COLO829 (cell line): ENCODE measurements at places on chromosomes 5 and 9.
A peak's percentile ranks its signal among the peaks of the same experiment; 100 is the strongest.

- no peak for DNase-seq
Measured at GRCh38 chr9:97809666-97810344, 43.2 kb upstream of the FOXE1 start.

- no peak for DNase-seq
Measured at GRCh38 chr9:72598639-72599038, 77.2 kb downstream of the TMC1 start.

DNA sequence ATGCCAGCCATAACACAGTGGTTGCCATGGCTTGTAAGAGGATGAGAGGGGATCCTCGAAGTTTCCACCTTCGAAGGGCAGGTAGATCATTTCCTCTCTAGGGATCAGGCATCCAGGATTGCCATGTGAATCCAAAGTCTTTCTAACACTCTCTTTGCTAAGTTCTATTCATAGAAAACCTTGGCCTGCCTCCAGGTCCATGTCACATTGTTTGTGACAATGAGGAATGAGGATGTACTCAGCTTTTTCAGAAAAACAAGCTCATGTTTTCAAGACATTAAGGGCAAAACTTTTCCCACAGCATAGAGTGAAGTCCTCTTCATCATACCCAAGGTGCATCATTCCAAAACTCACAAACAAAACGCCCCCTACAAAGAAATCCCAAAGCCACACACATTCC is 19.6 kb downstream of the ESM1 start:
- no peak for DNase-seq

GRCh38 chr9:127954831-127955293 is 17.2 kb upstream of the DPM2 start:
- no peak for DNase-seq

- no peak for DNase-seq
Measured at GRCh38 chr5:5377780-5378179, 44.7 kb upstream of the ICE1 start.

DNA sequence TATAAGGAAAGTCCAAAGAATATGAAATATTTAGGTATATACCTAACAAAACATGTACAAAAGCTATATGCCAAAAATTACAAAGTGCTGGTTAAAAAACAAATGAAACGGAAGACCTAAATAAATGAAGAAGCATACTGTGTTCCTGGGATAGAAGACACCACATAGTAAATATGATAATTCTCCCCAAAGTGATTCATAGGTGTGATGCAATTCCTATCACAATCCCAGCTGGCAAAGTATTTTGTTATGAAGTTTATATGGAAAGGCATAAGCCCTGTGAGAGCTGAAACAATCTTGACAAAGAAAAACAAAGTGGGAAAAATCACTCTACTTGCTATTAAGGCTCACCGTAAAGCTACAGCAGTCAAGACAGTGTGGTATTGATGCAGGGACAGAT is 2.6 kb upstream of the SMIM23 start:
- no peak for DNase-seq

DNA sequence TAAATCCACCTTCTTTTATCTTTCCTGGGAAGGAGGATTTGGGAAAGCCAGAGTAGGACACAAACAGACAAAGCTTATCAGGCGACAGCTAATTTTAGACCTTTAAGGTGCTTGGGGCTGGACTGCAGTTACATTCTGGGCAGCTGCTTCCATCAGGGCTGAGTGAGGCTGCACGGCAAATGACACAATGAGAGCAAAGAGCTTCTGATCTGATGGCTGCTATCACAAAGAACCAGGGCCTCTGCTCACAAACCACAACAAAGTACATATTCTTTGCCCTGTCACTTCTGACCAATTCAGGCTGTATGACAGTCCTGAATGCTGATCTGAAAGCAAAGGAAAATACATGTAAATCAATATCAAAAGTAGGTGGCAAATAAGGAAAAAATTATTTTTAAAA is 93.1 kb downstream of the MRPS27 start:
- DNase-seq: no peak

DNA sequence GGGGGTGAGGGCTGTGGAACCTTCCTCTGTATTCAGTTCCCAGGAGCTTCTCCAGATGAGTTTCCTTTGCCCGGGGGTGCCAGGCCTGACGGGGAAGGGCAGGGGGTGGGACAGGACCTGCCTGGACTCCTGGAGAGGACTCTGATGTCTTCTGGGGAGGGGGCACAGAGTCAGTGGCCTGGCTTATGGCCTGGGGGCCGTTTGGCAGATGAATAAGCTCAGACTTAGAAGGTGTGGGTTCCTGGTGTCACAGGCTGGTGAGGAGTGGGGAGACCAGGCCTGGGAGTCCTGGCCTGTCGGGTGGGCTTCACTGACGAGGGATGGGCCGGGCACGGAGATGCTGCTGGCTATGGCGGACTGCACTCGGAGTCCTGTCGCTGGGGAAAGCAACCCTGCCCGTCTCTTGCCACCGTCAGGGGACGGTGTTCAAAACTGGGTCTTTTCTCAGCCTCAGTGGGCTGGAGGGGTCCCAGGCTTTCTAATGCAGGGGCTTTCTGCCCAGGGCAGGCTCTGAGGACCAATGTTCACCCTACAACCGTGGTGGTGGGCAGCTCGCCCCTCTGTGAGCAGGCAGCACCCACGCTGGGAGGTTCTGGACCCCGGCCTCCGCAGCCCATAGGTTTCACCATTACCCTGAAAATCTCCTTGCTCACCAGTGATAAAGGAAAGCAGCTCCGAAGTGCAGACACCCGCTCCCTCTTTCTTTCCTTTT is 16.2 kb downstream of the COL5A1 start:
- no peak for DNase-seq

DNA sequence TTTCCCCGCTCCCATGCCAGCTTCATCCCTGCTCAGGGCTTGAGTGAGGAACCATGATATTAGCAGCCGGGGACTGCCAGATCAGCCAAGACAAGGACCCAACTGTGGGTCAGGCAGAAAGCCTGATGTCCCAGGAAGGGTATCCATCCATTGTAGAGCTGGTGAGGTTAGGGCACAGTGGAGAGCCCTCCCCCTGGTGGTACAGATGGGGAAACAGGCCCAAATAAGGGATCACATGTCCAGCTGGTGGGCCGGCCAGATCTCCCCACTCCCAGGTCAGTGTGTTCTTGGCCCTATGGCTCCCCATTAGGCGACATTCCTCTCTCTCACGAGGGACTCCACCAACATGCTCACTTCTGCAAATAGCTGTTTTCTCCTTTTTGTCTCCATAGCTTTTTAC is 9.0 kb downstream of the CDX1 start:
- peak; percentile 35 for DNase-seq

DNA sequence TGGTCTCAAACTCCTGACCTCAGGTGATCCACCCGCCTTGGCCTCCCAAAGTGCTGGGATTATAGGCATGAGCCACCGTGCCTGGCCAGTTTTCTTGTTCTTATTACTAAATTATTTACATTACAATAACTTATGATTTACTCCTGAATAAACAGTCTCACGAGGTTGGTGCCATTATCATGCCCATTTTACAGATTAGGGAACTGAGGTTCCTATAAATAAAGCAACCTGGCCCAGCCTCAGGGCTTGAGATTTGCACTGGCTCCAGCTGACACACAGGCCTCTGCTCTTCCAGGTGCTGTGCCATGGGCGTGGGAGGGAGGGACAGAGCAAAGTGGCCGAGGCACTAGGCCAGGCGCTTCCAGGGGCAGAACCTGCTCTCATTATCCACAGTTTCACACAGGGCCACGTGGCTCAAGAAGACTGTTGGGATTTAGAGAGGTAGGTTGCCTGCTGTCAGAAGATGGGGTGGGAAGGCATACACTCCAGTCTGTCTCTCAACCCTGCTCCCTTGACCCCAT is 2.3 kb downstream of the PLPP7 start:
- no peak for DNase-seq

DNA sequence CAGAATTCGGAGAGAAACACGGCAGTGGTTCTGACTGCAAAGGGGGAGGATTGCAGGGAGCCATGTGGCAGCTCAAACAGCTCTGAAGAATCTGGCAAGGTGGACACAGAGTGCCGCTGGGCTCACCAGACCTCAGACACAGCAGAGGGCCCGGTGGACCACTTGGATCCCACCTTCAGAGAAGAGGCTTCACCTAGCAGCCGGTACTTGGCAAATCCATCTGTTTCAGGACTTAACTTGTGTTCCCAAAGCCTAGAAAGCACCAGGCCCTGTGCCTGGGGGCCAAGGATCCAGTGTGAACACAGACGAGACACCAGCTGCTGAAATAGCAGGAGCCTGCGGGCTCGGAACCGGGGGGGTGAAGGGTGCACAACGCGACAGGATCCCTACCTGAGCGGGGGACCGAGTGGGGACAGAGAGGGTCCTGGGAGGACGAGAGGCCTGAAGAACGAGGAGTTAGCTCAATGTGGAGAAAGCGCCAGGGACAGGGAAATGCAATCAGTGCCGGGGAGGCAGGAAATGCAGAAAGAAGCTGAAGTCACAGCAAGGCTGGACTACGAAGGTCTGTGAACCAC is 44.6 kb downstream of the BTNL9 start:
- no peak for DNase-seq

- DNase-seq: no peak
Measured at GRCh38 chr9:129725795-129726251, 27.0 kb downstream of the PTGES start.

- DNase-seq: no peak
Measured at GRCh38 chr5:2136728-2137333, 254.1 kb upstream of the IRX4 start.

DNA sequence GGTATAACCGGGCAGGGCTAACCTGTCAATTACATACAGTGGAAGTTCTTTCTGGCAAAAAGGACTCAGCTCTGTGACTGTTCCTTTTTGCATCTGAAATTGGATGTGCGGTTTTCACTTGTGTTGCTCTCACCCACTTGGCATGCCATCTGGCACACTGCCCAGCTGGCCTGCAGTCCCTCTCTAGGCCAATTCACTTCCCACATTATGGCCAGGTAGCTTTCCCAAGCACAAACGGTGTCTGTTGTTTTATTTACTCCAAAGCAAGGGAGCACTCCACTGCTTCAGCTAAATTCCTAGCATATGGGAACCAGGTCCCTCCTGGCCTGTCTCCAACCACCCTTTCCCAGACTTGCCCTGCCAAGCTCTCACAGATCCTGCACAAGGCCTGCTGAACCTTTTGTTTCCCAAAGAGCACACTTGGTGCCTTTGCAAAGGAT is 132.5 kb downstream of the SEMA6A start:
- DNase-seq: no peak

DNA sequence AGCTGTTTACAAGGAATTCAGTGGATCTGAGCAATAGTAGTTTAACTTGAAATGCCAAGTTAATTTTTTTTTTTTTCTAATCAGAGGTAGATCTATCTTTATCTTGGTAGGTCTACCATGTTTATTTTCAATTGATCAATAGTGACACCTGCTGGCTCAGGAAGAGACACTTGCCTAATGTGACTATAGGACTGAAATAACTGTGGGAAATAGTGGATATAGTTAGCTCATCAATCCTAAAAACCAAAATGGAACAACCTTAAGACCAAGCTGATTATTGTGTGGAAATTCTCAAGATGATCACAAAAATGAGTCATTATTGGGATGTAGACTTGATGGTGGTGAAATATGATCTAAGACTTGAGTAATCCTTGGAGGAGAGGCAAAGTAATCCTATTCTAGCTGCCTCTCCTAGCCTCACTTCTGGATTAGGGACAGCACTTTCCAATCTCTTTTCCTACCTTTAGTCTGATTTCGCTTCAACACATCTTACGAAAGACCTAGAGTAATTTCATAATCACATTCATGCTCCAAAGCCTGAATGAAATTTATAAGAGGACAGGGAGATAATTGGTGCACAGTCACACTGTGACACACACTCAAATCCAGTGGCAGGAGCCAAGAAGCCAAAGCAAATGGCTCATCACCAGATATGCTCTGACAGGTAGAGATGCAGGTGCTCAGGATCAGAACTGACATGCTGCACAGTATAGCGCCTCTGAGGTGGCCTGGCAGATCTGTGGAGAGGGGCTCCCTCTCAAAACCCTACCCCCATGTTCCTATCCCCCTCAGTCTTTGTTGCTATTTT is 156.3 kb downstream of the HMHB1 start:
- peak; percentile 20 for DNase-seq

- DNase-seq: no peak
Measured at GRCh38 chr9:130995086-130996011, 13.6 kb upstream of the LAMC3 start.

- DNase-seq: no peak
Measured at GRCh38 chr9:4689021-4689420, 9.7 kb downstream of the CDC37L1 start.

GRCh38 chr5:124052201-124052600 is 540.2 kb downstream of the CSNK1G3 start:
- DNase-seq: no peak

- no peak for DNase-seq
Measured at GRCh38 chr5:69000949-69001348, 92.9 kb upstream of the SLC30A5 start.

- DNase-seq: no peak
Measured at GRCh38 chr9:30524311-30524710, 1860.1 kb upstream of the ACO1 start.

- no peak for DNase-seq
Measured at GRCh38 chr5:38077652-38078051, 180.7 kb upstream of the EGFLAM start.

DNA sequence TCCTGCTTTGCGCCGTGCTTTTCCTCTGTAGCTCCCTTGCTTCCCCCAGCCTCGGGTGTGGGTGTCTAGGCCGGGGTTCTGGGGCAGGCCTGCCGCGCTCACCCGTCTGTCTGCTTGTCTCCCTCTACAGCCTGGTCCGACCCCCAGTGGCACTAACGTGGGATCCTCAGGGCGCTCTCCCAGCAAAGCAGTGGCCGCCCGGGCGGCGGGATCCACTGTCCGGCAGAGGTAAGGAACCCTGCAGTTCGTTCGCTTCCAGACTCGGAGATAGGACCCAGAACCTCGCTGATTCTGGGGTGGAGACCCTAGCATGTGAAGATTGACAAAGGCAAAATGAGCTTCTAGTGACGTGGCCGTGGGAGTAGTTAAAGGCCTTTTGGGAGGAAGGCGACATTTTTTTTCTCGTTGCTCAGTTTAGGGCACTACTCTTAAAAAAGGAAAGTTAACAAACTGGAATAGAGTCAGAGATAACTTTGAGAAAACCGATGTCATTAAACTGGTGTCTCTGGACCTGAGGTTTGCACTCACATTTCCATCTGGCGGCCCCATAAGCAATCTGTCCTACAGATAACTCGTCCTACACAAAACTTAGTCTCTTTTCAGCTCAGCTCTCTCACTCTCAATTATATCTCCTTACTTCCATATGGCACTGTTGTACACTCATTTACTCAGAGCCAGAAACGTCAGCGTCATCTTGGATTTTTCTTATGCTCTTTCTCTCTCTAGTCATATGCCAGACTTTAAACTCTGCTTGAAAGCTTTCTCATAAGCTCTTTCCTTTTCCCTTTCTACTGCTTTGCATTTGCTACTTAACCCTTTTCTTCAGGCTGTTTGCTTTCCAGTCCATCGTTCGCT is 561 bp downstream of the SEC61B start:
- DNase-seq: no peak

GRCh38 chr9:113542741-113543140 is 79.2 kb downstream of the RGS3 start:
- no peak for DNase-seq
